ENCODE measurements at places on chromosomes 1 and 21. TPM values are rescaled to one million over a fixed set of nuclear protein-coding genes. Genes with fewer than 3 reads are reported as not detected.

The OR2T11 gene
- total RNA-seq: not detected

- no peak for DNase-seq
Measured at GRCh38 chr1:242412921-242413320, 111.6 kb downstream of the PLD5 start.

DNA sequence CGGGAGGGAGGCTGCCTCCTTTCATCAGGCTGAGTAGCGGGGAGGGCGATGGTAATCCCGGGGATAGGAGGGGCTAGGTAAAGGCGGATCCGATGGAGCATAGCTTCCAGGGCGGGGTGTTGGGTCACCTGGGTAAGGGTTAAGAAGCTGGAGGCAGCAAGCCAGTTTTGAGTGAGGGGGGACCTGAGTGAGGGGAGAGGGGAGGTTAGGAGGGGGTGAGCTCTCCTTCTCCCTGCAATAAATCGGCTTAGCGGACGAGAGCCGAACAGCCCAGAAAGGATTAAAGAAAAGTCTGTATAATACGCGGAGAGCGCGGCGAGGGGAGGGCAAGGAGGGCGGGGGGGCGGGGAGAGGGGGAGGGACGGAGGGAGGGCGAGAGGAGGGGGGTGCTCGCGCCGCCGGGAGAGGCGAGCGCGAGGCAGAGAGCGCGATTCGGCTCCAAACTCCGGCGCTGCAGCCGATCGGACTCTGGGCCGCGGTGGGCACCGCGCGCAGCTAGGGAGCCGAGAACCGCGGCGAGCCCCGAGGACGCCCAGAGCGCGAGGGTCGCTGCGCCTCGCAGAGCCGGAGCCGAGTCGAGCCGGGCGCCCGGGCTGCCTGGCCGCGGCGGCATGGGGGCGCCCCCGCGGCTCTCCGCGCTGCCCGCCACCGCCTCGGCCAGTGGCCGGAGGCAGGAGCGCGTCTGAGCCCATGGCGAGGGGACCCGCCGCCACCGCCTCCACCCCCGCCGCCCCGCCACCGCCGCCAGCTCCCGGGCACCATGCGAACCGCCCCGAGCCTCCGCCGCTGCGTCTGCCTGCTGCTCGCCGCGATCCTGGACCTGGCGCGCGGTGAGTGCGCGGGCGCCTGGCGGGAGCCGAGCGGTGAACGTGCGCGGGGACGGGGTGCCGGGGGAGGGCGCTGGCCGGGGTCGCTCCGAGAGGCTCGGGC, at the start of gene IGSF21:
TSS of gene IGSF21 (plus strand) at position 430 of the 930 bp plus-strand sequence. CDS start at position 761, 331 bp downstream.
- peak; percentile 89 for DNase-seq

- peak; percentile 96 for DNase-seq
Measured at GRCh38 chr1:1778663-1779319, 521 bp upstream of the NADK start.

Data from H7 (cell line).